Stimulated activated CD8-positive, alpha-beta memory T cell treated with anti-CD3 and anti-CD28 coated beads, Interleukin-12 subunit alpha, Interleukin-12 subunit beta, amount 100 ng/mL, for 1 hour (primary cell): ENCODE measurements at places on chromosomes 3 and 15.

DNA sequence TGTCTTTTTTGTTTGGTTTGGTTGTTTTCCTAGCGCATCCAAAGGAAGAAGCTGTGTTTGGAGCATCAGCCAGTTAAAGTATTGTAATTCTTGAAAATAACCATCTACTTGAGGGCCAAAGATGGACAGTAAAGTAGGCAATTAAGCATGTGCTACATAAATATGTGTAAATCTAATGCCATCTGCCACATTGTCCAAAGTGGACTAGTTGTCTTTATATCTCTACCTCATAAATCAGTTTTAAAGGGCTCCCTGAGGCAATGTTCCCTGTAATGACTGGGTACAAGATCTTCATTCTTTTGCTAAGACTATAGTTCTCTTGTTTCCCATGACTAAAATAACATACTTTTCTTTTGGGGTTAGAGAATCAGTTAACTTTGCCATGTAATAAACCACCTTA lies 460.0 kb upstream of the RARB start:
- no peak for DNase-seq

GRCh38 chr3:129485721-129486663 lies 42.4 kb upstream of the RHO start:
- no peak for DNase-seq

DNA sequence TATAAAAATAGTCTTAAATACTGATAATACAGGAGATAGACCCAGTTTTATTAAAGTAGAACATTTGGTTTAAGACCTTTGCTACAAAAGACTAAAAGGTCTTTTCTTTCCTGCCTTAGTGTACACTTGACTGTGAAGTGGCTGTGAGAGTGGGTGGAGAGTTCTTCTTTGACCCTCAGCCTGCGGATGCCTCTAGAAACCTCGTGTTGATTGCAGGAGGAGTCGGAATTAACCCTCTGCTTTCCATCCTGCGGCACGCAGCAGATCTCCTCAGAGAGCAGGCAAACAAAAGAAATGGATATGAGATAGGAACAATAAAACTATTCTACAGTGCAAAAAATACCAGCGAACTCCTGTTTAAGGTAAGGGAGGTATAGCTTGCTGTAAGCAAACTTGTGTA lies 36.5 kb downstream of the OXNAD1 start:
- DNase-seq: no peak

DNA sequence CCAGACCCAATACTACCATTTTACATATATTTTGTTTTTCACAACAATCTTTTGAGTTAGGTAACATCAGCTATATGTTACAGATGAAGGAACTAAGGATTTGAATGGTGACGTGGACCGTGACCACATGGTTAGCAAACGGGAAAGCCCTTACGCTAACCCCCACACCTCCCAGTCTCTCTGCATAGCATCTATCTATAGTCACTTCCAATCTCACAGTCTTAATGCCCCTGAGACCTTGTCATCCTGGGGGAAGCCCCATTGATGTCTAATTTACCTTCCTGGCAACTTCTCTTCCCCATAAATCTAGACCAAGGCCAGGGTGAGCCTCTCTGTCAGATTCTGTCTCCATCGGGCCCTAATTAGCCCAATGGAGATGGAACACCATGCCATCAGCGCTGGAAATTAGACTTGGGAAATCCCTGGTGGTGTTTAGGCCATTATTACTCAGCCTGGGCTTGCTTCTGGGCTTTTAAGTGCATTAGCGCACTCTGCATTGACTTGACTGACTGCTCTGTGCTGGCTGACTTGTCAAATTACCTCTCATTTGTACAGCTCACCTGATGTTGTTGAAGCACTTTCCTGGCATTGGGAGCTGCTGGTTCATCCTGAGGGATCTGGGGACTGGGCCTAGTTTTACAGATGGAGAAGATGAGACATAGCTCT lies 34.0 kb upstream of the SH3GL3 start:
- DNase-seq: no peak

DNA sequence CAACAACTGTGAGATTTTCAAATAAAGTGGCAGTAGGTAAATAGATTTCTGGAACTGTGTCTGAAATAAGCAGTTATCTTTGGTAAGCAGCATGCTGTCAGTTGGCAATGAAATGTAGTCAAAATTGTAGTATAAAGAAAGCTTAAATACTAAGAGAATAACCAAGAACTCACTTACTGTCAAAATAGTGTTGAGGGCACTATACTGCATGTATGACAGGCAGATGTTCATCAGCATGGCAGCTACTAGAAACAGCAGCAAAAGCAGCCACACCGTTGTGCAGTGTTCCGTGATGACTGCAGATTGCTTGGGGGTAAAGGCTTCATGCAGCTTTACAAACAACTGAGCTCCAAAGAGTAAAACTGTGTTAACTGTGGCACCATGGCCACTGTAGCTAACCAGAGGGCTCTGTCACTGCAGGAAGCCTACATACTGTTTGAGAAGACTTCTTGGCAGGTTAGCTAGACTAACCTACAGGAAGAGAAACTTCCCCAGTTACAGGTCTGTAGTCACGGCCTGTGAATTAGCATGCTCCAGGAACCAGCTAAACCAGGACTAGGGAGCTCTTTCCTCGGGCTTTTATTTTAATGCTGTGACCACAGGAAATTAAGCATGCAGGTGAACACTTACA lies 459.7 kb downstream of the TBL1XR1 start:
- DNase-seq: no peak

DNA sequence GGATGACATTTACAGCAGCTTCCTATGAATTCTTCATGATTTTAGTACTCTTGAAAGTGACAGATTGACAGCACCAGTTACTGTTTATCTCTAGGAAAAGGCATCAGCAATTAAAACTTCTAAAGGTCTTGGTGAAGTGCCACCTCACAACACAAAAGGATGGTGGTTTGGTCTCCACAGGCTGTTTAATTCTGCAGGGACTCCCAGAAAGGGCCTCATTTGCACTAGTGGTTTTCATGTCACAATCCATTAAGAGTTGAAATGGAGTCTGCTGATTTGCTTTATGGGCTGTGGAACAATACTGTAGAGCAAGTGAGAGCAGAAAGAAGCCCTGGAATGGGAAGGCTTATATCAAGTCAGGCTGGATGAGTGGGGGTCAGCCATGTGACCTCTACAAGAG lies 225.3 kb upstream of the KCNMB2 start:
- DNase-seq: no peak

DNA sequence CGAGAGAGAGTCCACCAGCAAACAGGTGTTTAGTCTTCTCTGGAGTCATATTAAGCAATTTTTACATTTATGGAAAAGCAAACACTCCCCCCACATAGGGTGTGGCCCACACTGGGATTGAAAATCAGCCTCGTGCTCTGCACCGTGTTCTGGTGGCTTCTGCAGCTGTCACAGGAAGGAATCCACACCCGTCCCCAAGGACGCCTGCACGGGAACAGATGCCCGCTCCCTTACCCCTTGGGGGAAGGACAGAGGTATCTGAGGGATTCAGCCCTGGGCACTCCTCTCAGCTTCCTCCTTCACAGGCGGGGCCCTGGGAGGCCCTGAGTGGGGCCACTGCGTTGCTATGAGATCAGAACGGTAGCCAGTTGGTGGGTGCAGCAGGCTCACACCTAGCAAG lies 27.8 kb downstream of the LIPC start:
- no peak for DNase-seq

DNA sequence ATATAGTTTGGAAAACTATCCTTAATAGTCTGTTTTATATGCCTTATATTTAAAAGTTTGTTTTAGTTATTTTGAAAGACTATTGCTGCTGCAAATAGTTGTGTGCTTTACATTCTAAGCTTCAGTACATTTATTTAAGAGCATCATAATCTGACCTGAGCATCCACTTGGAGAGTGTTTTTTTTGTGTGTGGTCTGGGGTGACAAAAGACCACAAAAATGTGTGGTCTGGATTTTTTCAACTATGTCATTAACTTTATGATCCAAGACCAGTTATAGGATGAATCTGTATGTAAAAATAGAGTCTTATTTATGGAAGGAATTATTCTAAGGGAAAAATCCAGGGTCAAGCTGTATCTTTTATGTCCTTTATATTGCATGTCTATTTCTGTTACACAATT lies 77.4 kb downstream of the SLTM start:
- no peak for DNase-seq

- no peak for DNase-seq
These were observed 18.2 kb upstream of the PSTPIP1 start for GRCh38 chr15:76976572-76977270.

DNA sequence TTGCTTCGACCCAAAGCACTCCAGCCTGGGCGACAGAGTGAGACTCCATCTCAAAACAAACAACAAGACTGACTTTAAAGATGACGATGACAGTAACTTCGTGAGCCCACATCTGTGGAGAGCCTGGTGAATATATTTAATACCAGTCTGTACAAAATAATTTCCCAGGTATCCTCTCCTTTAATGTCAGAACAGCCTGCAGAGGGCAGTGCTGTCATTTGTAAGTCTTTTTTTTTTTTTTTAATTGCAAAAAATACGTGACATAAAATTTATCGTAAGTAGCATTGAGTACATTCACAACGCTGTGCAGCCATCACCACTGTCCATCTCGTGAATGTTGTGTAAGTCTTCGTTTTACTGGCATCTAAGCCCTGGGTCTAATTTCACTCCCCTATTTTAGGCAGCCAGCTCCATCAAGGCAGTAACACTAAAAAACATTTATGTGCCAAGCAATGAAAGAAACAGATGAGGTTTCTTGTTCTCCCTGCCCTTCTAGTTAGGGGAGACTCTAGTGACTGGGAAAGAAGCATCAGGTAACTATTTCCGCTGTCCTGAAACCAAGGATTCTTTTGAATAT lies 1.4 kb downstream of the HTD2 start:
- DNase-seq: no peak

- no peak for DNase-seq
These were observed 138.4 kb upstream of the TBL1XR1 start for GRCh38 chr3:177335728-177336127.

- DNase-seq: no peak
These were observed 27.9 kb downstream of the PLCL2 start for GRCh38 chr3:16912400-16913263.

DNA sequence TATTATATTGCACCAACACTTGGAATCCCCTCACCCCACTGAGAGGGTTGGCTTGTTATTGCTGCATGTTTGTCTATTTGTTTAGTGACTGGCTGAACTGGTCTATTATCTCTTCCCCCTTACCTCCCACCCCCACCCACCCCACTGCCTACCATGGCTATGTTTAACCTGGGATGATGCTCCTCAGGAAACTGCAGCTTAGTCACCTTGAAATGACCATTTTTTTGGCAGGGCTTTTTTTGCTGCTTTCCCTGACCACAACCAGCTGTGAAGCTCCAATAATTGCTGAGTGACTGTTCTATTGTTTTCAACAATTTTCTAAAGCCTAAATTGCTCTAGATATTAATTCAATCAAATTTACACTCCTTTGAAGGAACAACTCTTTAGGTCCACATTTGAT lies 137.9 kb upstream of the CADM2 start:
- DNase-seq: no peak

- no peak for DNase-seq
These were observed 41.4 kb downstream of the ULK4 start for GRCh38 chr3:41920406-41920965.

DNA sequence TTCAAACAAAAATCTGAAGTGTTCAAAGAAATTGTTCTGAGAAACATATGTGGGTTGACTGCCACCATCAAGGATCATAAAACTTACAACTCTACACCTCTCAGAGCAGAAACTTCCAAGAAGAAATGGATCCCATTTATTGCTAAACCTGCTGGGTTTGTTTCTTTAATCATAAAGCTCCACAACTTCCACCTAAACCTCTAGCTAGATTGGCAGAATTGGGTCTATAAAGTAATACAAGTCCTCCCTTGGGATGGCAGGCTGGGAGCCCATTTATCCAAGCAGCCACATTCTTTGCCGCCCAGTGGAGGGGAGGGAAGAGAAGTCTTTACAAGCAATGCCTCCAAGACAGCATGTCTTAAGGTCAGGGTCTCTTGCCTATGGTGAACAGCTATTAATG lies 40.5 kb upstream of the CMTM8 start:
- DNase-seq: no peak

- no peak for DNase-seq
These were observed 40.3 kb downstream of the CHST14 start for GRCh38 chr15:40511093-40511471.

DNA sequence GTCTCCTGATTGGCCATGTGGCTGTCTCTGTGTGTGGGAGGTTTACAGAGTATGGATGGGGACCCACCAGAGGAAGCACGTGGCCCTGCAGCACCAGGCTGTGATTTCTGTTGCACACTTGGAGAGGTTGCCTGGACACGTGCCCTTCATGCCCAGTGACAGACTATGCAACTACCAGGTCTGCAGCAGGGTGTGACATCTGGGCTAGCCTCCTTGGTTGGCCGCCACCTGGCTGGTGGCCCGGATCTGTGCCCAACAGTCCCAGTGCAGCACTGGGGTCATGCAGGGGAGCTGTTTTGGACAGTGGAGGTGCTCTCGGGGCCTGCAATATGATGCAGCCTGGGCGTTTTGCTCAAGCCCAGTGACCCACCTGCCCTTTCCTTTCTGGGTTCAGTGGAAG lies 212.5 kb downstream of the UBE3A start:
- no peak for DNase-seq

GRCh38 chr3:150240891-150241290 lies 167.2 kb upstream of the TSC22D2 start:
- no peak for DNase-seq

GRCh38 chr3:86634361-86634760 lies 356.6 kb downstream of the VGLL3 start:
- DNase-seq: no peak

GRCh38 chr3:167777356-167777755 lies 41.8 kb downstream of the SERPINI1 start:
- DNase-seq: no peak

- DNase-seq: no peak
These were observed 37.9 kb upstream of the TNFAIP8L3 start for GRCh38 chr15:51132384-51133139.
